ENCODE measurements at places on chromosomes 5 and 9.

- no peaks in the 10 kb centered on the region for H3K36me3 ChIP-seq
- H3K27me3 ChIP-seq: no peaks in the 10 kb centered on the region
- no peaks in the 10 kb centered on the region for H3K4me1 ChIP-seq
- DNase-seq: no peak
- H3K27ac ChIP-seq: no peak overlapping the region
These were observed 127.0 kb downstream of the NNT start for GRCh38 chr5:43729846-43730478.

DNA sequence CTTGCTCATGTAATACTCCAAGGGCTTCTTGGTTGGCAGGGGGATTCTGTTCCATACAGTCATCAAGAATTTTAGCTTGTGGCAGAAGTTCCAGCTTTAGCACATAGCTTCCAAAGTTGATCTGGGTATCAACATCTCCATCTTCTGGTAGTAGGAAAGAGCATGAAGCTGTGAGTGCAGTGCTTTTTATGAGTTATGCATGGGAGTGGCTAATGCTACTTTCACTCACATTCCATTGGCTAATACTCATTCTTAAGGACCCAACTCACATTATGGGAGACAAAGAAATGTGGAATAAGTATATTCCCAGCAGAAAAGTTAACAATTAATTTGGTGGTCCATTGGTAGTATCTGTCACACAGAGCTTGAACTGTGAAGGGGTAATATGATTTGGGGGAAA lies 194.2 kb upstream of the CHD1 start:
- no peak overlapping the region for H3K4me3 ChIP-seq
- no peaks in the 10 kb centered on the region for H3K36me3 ChIP-seq
- no peak for DNase-seq
- H3K27me3 ChIP-seq: no peaks in the 10 kb centered on the region
- no peaks in the 10 kb centered on the region for H3K4me1 ChIP-seq

DNA sequence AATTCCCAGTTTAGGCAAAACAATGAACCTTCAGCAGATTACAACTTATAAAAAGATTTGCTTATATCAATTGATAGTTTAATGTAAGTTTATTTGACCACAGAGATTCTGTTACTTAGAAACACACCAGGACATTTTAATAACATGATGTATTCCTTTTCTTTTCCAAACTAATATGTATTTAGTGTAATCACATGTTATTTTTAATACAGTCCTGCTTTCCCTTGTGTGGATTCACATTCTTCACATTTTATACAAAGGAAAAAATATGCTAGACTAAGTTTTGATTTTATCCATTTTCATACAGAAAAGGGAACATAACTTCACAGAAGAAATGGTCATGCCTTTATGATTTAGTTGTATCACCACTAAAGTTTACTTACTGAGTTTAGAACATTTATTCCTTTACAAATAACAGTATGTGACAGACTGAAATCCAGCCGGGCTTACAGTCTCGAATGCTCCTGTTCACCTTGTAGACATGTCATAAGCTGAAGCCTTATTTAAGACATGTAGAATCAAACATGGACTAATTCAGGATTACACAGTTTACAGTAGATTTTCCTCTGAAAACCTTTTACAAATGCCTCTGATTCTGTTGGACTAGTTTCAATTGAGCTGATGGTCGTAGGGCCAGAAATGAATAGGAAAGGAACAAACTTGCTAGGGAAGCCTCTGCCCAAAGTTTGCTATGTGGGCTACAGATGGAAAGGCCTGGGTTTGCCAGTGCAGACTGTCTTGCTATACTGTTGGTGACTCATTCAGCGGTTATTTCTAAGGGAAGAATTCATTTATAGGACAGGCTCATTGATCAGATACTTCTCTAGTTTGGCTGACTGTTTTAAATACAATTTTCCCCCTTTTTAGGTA lies 6.6 kb upstream of the ASPN start:
- H3K4me1 ChIP-seq: peaks cover 17% of the 10 kb centered on the region
- no peak overlapping the region for H3K4me3 ChIP-seq
- no peaks in the 10 kb centered on the region for H3K36me3 ChIP-seq
- DNase-seq: no peak
- H3K27me3 ChIP-seq: no peaks in the 10 kb centered on the region
- peak overlapping the region; percentile 23 for H3K27ac ChIP-seq

GRCh38 chr5:151685749-151686673 lies 704 bp downstream of the SPARC start:
- H3K27me3 ChIP-seq: no peaks in the 10 kb centered on the region
- H3K4me3 ChIP-seq: peak overlapping the region; percentile 51

DNA sequence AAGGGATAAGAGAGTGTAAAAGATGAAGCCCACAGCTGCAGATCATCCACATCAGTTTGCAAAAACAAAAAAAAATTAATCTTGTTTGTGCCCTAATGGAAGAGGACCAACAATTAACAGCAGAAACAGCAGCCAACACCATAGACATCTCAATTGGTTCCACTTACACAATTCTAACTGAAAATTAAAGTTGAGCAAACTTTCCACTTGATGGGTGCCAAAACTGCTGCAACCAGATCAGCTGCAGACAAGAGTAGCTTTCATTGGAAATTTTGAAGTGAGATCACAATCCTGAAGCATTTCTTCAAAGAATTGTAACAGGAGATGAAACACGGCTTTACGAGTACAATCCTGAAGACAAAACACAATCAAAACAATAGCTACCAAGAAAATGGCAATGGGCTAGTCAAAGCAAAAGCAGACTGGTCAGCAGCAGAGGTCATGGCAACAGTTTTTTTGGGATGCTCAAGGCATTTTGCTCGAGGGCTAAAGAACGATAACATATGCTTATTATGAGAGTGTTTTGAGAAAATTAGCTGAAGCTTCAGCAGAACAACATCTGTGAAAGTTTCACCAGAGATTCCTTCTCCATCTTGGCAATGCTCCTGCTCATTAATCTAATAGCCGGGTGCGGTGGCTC lies 4.1 kb upstream of the RBM27 start:
- H3K4me1 ChIP-seq: peaks cover 17% of the 10 kb centered on the region
- no peak for DNase-seq
- no peaks in the 10 kb centered on the region for H3K27me3 ChIP-seq
- H3K4me3 ChIP-seq: no peak overlapping the region

GRCh38 chr9:113425072-113425471 lies 14.5 kb downstream of the C9orf43 start:
- H3K4me1 ChIP-seq: no peaks in the 10 kb centered on the region
- H3K36me3 ChIP-seq: no peaks in the 10 kb centered on the region
- no peak overlapping the region for H3K4me3 ChIP-seq
- DNase-seq: no peak
